ENCODE measurements at places on chromosomes 13 and 19.

GRCh38 chr13:50760751-50761150, 82.7 kb downstream of the DLEU7 start:
- no peak for DNase-seq

DNA sequence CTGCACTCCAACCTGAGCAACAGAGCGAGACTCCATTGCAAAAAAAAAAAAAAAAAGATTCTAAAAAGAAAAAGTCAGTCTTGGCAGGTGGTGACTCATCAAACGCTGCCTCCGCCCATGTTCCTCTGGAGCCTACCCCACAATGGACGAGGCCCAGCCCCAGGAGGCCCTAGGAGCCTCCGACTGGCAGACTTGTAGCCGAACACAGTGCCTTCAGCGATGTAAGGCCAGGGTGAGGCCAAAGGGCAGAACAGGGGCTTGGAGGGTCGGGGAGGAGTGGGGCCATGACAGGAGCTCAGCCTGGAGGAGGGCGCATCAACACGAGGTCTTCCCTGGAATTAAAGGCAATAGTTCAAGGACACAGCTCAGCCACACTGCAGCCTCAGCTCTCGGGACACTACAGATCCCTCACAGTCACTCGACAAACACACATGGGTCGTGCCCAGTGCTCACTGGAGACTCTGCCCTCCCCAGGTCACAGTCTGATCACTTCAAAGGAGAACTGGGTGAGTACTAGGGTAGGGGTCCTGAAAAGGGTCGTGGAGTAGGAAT, 5.1 kb downstream of the USE1 start:
- DNase-seq, result no peak

GRCh38 chr19:46614114-46614722, 10.7 kb downstream of the PTGIR start:
- no peak for DNase-seq

DNA sequence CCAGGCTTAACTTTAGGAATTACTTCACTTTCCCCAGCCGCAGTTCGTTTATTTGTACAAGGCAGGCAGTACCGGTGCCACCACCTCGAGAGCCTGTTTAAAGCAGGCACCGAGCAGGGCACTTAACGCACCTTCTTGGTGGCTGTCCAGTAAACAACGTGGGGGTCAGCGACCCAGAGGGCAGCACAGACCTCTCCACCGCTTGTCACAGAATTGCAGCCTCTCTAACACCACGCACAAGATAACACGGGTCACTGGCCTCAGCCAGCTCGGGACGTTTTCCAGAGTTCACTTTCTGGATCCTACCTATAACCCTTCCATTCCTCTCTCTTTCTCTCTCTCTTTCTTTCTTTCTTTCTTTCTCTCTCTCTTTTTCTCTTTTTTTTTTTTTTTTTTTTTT, 16.8 kb upstream of the ELAVL1 start:
- no peak for DNase-seq

- no peak for DNase-seq
Measured at GRCh38 chr19:7868671-7869452, 5.3 kb downstream of the PRR36 start.

GRCh38 chr13:79749984-79750551, 269.1 kb downstream of the NDFIP2 start:
- DNase-seq, result no peak

DNA sequence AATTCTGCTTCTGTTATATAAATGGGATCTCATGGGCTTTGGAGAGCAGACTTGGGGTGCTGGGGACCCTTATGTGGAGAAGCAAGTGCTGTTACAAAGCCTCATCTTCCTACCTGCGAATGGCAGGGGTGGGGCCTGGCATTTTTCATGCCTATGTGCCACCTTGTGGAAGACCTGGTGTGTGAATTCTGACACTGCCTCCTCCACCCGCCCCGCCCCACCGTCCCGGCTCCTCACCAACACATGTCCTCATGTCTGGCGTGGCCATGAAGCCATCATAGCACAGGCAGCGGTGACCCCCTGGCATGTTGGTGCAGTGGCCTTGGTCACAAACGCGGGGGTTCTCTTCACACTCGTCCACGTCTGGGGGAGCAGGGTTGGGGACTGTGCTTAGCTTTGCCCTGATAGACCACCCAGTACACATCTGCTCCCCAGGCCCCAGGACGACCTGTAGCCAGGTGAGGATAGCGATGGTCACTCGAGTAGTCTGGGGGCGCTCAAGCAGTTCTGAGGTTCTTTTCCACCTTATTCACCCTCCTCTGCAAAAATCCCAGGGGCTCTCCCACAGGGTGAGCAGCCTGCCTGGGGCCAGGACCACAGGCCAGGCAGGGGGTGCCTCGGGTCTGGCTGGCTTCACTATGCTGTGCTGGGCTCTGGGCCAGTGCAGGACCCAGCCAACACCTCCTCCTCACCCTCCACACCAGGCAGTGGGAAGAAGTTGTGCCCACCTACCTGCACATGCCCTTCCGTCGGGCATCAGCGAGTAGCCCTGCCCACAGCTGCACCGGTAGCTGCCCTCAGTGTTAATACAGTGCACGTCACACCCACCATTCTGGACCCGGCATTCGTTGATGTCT, 32.7 kb downstream of the FBN3 start:
- DNase-seq, result no peak

- DNase-seq, result peak; percentile 37
Measured at GRCh38 chr19:30888937-30889336, 460.3 kb downstream of the TSHZ3 start.

- DNase-seq, result no peak
Measured at GRCh38 chr19:49812452-49812996, 568 bp downstream of the FUZ start.

DNA sequence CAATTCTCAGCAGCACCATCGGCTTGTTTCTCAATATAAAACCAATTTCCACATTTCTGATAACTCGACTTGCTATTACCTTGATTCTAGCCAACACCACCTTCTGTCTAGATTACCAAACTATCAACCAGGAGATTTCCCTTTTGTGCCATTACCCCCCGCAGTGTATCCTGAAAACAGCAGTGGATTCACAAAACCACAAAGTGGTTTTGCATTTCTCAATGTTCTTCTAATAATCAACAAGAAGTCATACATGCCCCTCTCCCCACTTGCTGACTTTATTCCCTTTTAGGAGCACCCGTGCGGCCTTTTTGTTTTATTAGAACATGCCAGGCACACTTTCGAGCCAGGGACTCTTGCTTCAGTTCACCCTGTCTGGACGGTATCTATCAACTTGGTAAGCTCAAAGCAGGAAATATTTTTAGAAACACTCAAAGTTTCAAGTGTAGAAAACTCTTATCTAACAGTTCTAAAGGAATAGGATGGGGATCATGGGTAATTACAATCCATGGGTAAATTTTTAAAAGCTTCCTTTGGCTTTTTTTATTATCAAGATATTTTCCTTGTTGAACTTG, 967.4 kb downstream of the EFNB2 start:
- DNase-seq, result no peak

DNA sequence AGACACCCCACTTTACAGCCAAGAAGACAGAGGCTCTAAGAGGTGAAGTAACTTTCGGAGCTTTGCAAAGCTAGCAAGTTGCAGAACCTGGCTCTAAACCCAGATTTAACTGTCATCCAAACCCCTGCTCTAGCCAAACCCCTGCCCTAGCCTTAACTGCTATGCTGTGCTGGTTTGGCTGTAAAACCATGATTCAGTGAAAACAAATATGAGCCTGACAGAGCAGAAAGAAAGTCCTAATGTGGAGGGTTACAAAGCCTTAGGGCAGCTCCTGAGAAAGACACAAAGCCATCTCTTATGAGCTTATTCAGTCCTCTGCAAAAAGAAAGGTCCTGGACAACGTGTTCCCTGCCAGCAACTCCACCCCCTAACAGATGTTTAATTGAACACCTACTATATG, 172.8 kb downstream of the KATNAL1 start:
- no peak for DNase-seq

- DNase-seq, result no peak
Measured at GRCh38 chr13:80979035-80979641, 638.2 kb upstream of the SPRY2 start.

DNA sequence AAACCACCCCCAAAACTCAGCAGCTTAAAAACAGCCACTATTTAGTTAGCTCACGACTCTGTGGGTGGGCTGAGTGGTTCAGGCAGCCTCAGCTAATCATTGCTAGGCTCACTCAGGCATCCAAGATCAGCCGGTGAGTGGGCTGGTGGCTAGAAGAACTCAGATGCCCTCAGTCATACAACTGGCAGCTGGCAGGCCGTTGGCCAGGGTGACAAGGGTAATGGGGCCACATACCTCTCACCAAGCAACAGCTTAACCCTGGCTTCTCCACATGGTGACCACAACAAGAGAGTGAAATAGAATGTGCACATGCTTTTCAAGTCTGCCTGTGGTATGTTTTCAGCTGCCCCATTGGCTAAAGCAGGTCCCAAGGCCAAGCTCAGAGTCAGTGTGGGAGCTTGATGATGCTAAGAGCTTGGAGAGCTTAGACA, 435.4 kb upstream of the TSHZ3 start:
- no peak for DNase-seq

GRCh38 chr13:50248516-50249143, 233.4 kb downstream of the KCNRG start:
- DNase-seq, result no peak

- no peak for DNase-seq
Measured at GRCh38 chr13:27975564-27976361, 6.6 kb upstream of the CDX2 start.

DNA sequence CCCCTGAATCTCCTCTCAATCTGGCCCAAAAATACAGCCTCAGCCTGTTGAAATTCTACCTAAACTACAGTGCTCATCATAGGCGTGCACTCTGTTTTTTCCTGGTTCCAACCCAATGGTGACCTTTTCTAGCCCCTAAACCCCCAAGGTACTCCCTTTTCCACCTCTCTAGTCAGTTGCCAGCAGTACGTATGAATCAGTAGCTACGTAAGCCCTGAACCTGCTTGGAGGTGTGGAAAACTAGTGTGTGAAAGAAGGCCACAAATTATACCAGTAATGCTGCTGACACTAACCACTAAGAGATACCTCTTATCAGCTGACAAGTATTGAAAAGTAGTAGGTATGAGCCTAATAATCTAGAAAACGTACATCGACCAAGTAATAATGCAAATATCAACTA, 60.9 kb downstream of the FOXO1 start:
- DNase-seq, result no peak
